ENCODE measurements at places on chromosomes 2 and 18. TPM values are rescaled to one million over a fixed set of nuclear protein-coding genes. Genes with fewer than 3 reads are reported as not detected.

Gene ACMSD
- not detected for total RNA-seq

Gene GAREM1
- 3.0 TPM for total RNA-seq

Gene MTLN
- 23.1 TPM for total RNA-seq

Gene TNS1
- total RNA-seq = 102 TPM

Gene CAPG
- total RNA-seq = 288 TPM

Gene CYP27C1
- 2.4 TPM for total RNA-seq

Gene NAT8
- total RNA-seq = not detected

Gene CAPN14
- 0.13 TPM for total RNA-seq

Gene DNER
- 1.7 TPM for total RNA-seq

Gene PMS1
- total RNA-seq = 23.9 TPM

Gene ESPNL
- 1.3 TPM for total RNA-seq

Gene IL1RL2
- total RNA-seq = 3.7 TPM

Gene AMER3
- not detected for total RNA-seq

Gene DLX1
- not detected for total RNA-seq

Gene TEKT4
- total RNA-seq = not detected

Gene HOXD1
- not detected for total RNA-seq

Gene HMSD
- not detected for total RNA-seq

Gene APLF
- total RNA-seq = 11.4 TPM

Gene NEU2
- not detected for total RNA-seq

Gene SLC1A4
- total RNA-seq = 59.7 TPM

Gene PROKR1
- 0.11 TPM for total RNA-seq

Gene TUBA4B
- not detected for total RNA-seq

Gene SLC8A1
- 139 TPM for total RNA-seq

Gene USP14
- total RNA-seq = 32.3 TPM

Gene MTA3
- 32.5 TPM for total RNA-seq

Gene MTCL1
- 37.2 TPM for total RNA-seq

Gene DIS3L2
- total RNA-seq = 20.0 TPM

Gene ZNF385B
- 13.5 TPM for total RNA-seq

Gene ATG9A
- total RNA-seq = 55.7 TPM

Gene IL1RL1
- 0.65 TPM for total RNA-seq

Gene OR6B2
- not detected for total RNA-seq

Gene MERTK
- total RNA-seq = 0.65 TPM

Gene MAB21L4
- total RNA-seq = not detected

Gene CCL20
- total RNA-seq = not detected

Gene GAL3ST2
- total RNA-seq = 0.26 TPM

Gene KYNU
- 8.8 TPM for total RNA-seq

Gene GLB1L
- 16.5 TPM for total RNA-seq

Gene C2orf42
- total RNA-seq = 22.2 TPM

Gene ROCK1
- total RNA-seq = 62.3 TPM

Gene FOXD4L1
- total RNA-seq = 0.11 TPM

Gene CFAP210
- 0.26 TPM for total RNA-seq

Gene CNDP1
- total RNA-seq = 0.11 TPM

Gene ANKRD62
- not detected for total RNA-seq

Gene MFSD2B
- total RNA-seq = 0.13 TPM

Gene IL37
- total RNA-seq = not detected

Gene TIGD1
- total RNA-seq = 5.7 TPM

Gene FOXI3
- total RNA-seq = not detected

Gene PAX8
- 0.86 TPM for total RNA-seq

Gene RAPGEF4
- total RNA-seq = 1.3 TPM

Gene STPG4
- total RNA-seq = 0.52 TPM

Gene BOLL
- total RNA-seq = not detected

Gene TCF23
- total RNA-seq = under 0.01 TPM

Gene LIMS3
- total RNA-seq = 2.1 TPM

Gene ANTXR1
- 403 TPM for total RNA-seq
